Spinal cord (tissue), 10 donors: ENCODE measurements at places on chromosomes 4 and X. TPM values are rescaled to one million over a fixed set of nuclear protein-coding genes. Genes with fewer than 3 reads are reported as not detected.

DNA sequence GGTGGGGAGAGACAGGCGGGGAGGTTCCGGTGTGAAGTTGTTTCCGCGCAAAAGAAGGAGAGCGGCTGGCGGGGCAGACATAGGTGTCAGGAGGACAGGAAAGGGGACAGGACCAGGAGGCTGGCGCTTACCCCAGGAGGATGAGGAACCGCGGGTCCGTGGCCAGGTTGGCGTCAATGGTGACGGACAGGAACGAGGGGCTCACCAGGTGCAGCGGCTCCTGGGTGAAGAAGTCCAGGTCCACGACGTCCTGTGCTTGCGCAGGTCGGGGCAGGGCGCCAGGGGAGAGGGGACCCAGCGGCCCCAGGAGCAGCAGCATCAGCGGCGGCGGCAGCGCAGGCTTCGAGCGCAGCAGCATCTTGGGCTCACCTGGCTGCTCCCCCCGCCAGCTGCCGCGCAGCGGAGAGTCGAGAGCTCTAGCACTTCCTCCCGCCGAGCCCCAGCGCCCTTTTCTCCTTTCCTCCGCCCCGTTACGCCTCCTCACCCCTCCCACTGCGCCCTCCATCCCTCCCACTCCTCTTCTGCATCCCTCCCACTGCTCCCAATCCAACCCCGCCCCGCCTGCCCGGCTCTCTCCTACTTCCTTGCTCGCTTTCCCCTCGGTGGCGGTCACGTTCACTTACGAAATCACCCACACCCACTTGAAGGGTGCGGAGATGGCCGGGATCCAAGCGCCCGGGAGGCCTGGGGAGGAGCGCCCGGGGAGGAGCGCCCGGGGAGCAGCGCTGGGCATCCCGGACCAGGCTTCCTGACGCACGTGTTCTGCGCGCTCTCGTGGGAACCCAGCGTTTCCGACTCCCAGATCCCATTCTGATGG lies at the start of gene HPSE:
Gene HPSE, minus strand, starts transcription at position 424 of the 817 bp plus-strand sequence. Its CDS starts 66 bp downstream, at position 358.
- peaks cover 11% of the 10 kb centered on the region for H3K4me1 ChIP-seq
- no peak within 1 kb of the TSS for H3K27ac ChIP-seq
- peaks cover 14% of the 10 kb centered on the region for H3K27me3 ChIP-seq

- no peak overlapping the region for H3K4me3 ChIP-seq
- no peak for DNase-seq
- no peak overlapping the region for H3K27ac ChIP-seq
- peaks cover 25% of the 10 kb centered on the region for H3K4me1 ChIP-seq
- H3K27me3 ChIP-seq, result no peaks in the 10 kb centered on the region
- peaks cover 3% of the 10 kb centered on the region for H3K36me3 ChIP-seq
Measured at GRCh38 chr4:7457201-7458065, 22.7 kb upstream of the PSAPL1 start.

DNA sequence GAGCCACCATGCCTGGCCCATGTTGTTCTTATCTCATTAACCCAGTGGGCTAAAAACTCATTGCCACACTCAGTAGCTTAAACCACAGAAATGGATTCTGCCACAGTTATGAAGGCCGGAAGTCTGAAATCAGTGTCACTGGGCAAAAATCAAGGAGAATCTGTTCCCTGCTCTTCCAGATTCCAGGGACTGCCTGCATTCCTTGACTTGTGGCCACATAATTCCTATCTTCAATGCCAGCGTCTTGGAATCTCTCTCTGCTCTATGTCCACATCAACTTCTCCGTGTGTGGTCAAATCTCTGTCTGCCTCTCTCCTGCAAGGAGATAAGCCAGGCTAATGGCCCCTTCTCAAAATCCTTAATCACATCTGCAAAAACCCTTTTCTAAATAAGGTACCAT lies 4.1 kb upstream of the WFS1 start:
- H3K4me1 ChIP-seq, result peaks cover 12% of the 10 kb centered on the region
- H3K27ac ChIP-seq, result no peak overlapping the region
- no peak overlapping the region for H3K4me3 ChIP-seq
- no peak for DNase-seq
- H3K27me3 ChIP-seq, result no peaks in the 10 kb centered on the region
- no peaks in the 10 kb centered on the region for H3K36me3 ChIP-seq

- no peaks in the 10 kb centered on the region for H3K36me3 ChIP-seq
- DNase-seq, result no peak
- H3K27ac ChIP-seq, result no peak overlapping the region
- no peak overlapping the region for H3K4me3 ChIP-seq
- H3K27me3 ChIP-seq, result no peaks in the 10 kb centered on the region
Measured at GRCh38 chrX:123339221-123339905, 155.3 kb downstream of the GRIA3 start.

- H3K36me3 ChIP-seq, result no peaks in the 10 kb centered on the region
- no peaks in the 10 kb centered on the region for H3K27me3 ChIP-seq
- no peak for DNase-seq
- no peak overlapping the region for H3K4me3 ChIP-seq
- no peaks in the 10 kb centered on the region for H3K4me1 ChIP-seq
Measured at GRCh38 chr4:22245294-22245693, 270.6 kb downstream of the ADGRA3 start.

- H3K4me3 ChIP-seq, result no peak overlapping the region
- peaks cover 4% of the 10 kb centered on the region for H3K27me3 ChIP-seq
- H3K4me1 ChIP-seq, result no peaks in the 10 kb centered on the region
- no peaks in the 10 kb centered on the region for H3K36me3 ChIP-seq
- H3K27ac ChIP-seq, result no peak overlapping the region
Measured at GRCh38 chrX:68918202-68918601, 89.4 kb downstream of the EFNB1 start.

GRCh38 chr4:2792711-2793585 lies at the start of gene SH3BP2:
TSS of gene SH3BP2 (plus strand) at chr4:2793085. CDS start at chr4:2820618, 27,533 bp downstream.
- H3K36me3 ChIP-seq, result peaks cover 7% of the 10 kb centered on the region
- peak within 1 kb of the TSS; percentile 50 for H3K4me3 ChIP-seq
- peaks cover 75% of the 10 kb centered on the region for H3K4me1 ChIP-seq
- DNase-seq, result no peak
- H3K27ac ChIP-seq, result no peak within 1 kb of the TSS

DNA sequence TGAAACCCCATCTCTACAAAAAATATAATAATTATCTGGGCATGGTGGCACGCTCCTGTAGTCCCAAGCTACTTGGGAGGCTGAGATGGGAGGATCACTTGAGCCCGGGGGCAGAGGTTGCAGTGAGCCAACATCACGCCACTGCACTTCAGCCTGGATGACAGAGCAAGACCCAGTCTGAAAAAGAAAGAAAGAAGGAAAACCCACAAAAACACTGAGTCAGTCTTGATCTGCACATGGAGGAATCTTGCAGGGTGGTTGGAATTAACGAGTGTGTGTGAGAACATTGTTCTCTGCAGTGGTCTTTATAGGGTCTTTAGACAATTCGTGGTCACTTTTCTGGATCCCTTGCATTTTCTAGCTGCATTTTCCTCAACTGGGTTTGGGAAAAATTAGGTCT lies 23.2 kb downstream of the ADD1 start:
- H3K4me1 ChIP-seq, result peaks cover 27% of the 10 kb centered on the region
- no peak overlapping the region for H3K4me3 ChIP-seq
- no peak for DNase-seq
- no peaks in the 10 kb centered on the region for H3K36me3 ChIP-seq
- H3K27ac ChIP-seq, result no peak overlapping the region

GRCh38 chr4:153332936-153333335 lies 11.6 kb upstream of the MND1 start:
- no peak overlapping the region for H3K27ac ChIP-seq
- H3K27me3 ChIP-seq, result no peaks in the 10 kb centered on the region
- no peak overlapping the region for H3K4me3 ChIP-seq
- H3K4me1 ChIP-seq, result no peaks in the 10 kb centered on the region

GRCh38 chr4:123257591-123257990 lies 139.0 kb upstream of the SPRY1 start:
- no peaks in the 10 kb centered on the region for H3K27me3 ChIP-seq
- H3K36me3 ChIP-seq, result no peaks in the 10 kb centered on the region
- no peak overlapping the region for H3K27ac ChIP-seq
- H3K4me3 ChIP-seq, result no peak overlapping the region

- H3K36me3 ChIP-seq, result no peaks in the 10 kb centered on the region
- H3K27ac ChIP-seq, result no peak overlapping the region
- no peak for DNase-seq
- H3K27me3 ChIP-seq, result no peaks in the 10 kb centered on the region
Measured at GRCh38 chrX:38206036-38206435, 14.6 kb downstream of the SRPX start.

- DNase-seq, result no peak
- no peaks in the 10 kb centered on the region for H3K36me3 ChIP-seq
- no peak overlapping the region for H3K27ac ChIP-seq
- H3K27me3 ChIP-seq, result no peaks in the 10 kb centered on the region
Measured at GRCh38 chr4:179695175-179695574, 2252.9 kb upstream of the AGA start.

- no peak overlapping the region for H3K27ac ChIP-seq
- no peak for DNase-seq
- no peaks in the 10 kb centered on the region for H3K27me3 ChIP-seq
- H3K4me1 ChIP-seq, result no peaks in the 10 kb centered on the region
- no peak overlapping the region for H3K4me3 ChIP-seq
- H3K36me3 ChIP-seq, result no peaks in the 10 kb centered on the region
Measured at GRCh38 chr4:112954286-112954685, 95.2 kb upstream of the ANK2 start.

DNA sequence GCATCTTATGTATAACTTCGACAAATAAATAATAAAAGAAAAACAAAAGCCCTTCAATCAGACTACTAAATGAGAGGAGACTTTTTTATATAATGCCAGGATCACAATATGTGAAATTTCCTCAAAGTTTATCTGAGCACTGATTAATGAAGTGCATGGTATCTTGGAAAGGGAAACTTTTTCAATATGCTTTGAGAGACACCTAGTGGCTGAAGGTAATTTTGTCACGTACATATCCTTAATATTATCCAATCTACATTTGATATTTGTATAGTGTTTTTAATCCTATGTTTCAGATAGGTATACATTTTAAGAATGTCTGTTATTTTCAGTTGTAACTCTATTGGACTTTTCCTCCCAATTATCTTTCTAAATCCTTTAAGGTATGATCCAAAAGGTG lies 146.8 kb downstream of the KLHL4 start:
- H3K36me3 ChIP-seq, result no peaks in the 10 kb centered on the region
- no peak overlapping the region for H3K27ac ChIP-seq
- no peaks in the 10 kb centered on the region for H3K4me1 ChIP-seq

Gene HSFX1
- 3.5 TPM for total RNA-seq

Gene S100P
- total RNA-seq, result 6.9 TPM

Gene TLL1
- 6.9 TPM for total RNA-seq
